ENCODE measurements at places on chromosomes 7 and 10.

GRCh38 chr7:93159490-93159889 lies 11.3 kb upstream of the SAMD9L start:
- peak; percentile 58 for DNase-seq

DNA sequence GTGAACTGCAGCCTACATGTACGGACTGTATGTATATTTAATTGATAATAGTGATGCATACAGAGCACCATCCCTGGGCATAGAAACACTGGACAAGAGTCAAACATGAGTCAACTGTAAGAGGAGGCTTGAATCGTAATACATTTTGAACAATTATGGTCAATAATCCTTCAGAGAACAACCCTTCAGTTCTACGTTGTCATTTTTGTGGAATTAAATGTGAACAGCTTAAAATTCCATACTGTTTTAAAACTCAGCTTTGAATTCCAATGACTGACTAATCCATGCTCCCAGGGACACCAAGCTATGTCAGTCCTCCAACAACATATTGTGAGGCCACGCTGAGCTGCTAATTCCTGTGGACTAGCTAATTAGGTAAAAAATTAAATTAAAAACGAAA lies 41.5 kb upstream of the KMT2E start:
- DNase-seq = peak; percentile 85

- no peak for DNase-seq
These were observed 178.1 kb downstream of the CALN1 start for GRCh38 chr7:72234086-72234485.

GRCh38 chr7:115328018-115328417 lies 406.1 kb downstream of the MDFIC start:
- DNase-seq = no peak

GRCh38 chr10:110077436-110078130 lies 69.8 kb downstream of the ADD3 start:
- no peak for DNase-seq

- no peak for DNase-seq
These were observed 201.2 kb downstream of the DIP2C start for GRCh38 chr10:488081-488932.

All from EL (cell line).